ENCODE measurements at places on chromosomes 6 and 20. TPM values are rescaled to one million over a fixed set of nuclear protein-coding genes. Genes with fewer than 3 reads are reported as not detected.

Gene CFAP61
- not detected for total RNA-seq

Gene PNPLA1
- total RNA-seq, result not detected

Gene PKIB
- not detected for total RNA-seq

Gene ANKRD66
- total RNA-seq, result not detected

Gene ZFP57
- total RNA-seq, result 10.8 TPM

Gene SLPI
- not detected for total RNA-seq

Gene PLEKHG1
- 7.7 TPM for total RNA-seq

Gene MCM3
- 297 TPM for total RNA-seq
